Amniotic epithelial cell (primary cell): ENCODE measurements at places on chromosomes 11 and 22.

DNA sequence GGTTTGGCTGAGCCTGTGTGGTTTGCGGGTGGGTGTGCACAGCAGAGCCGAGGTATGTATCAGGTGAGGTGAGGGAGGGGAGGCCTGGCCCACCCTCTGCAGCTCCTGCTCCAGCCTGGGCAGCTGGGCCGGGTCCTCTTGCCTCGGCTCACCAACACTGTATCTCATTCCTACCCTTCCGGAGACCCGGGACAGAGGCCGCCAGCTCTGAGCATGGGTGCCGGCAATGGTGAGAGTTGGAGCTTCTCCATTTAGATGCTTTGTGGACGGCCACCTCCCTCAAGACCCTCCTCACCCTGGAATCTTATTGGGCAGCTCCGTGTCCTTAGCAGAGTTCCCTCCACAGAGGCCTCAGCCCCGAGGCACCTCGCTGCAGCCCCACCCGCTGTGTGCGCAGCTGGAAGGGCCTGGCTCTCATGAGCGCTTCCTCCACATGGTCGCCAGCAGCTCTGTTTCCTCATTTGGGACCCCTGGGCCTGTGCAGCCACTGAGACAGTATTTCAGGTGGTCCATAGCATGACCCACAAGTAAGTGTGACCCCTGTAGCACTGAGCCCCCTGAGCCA is 55.7 kb downstream of the ANO1 start:
- no peak for DNase-seq

GRCh38 chr11:114027926-114028325 is 31.6 kb upstream of the ZBTB16 start:
- peak; percentile 14 for DNase-seq

- DNase-seq: peak; percentile 58
Observed at GRCh38 chr22:22565981-22566380, 6.9 kb upstream of the PRAME start.

DNA sequence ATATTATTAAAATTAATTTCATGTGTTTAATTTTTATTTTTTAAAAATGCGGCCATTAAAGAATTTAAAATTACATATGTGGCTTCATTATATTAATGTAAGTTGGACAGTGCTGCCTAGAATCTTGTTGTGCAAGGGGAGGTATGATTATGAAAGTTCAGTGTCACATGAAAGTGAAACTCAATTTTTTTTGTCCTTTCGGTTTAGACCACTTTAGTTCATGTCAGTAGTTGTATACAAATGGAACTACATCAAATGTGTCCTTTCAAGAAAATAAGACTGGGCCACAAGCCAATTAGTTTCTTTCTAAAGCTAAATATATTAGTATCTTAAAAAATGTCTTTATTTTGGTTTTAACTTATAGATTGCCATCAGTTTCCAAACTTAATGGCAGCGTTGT is 35.7 kb downstream of the TBCEL start:
- no peak for DNase-seq

DNA sequence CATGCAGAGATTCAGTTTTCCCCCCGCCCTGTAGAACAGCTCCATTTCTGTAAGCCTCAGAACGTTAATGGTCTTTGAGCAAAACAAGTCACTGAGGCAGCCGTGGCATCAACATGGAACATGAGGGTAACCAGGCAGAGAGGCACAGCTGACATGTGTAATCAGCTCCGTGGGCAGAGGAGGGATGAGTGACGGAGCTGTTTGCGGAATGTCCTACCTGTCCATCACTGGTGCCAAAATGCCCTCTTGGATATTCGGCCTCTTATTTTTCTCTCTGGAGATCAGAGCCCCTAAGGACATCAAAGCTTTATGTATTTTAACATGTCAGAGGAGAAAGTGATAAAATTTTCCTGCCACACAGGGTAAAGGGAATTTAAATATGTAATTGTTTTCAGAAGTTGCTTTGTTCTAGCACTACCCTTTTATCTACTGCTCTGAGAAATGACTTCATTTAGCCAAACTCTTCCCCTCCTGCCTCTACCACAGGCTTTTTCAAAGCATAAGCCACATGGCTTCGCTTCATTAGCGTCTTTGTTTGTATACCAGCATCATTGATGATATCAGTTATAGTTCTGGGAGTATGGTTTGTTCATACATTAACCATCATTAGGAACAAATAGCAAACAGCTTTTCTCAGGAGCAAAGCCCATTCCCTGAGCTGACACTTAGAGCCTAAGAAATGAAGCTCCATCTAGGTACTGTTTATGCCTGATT is 32.9 kb downstream of the C11orf71 start:
- no peak for DNase-seq

GRCh38 chr11:94537031-94537600 is 6.6 kb upstream of the FUT4 start:
- peak; percentile 77 for DNase-seq

- no peak for DNase-seq
Observed at GRCh38 chr11:35734669-35735410, 72.3 kb downstream of the TRIM44 start.

GRCh38 chr11:73085189-73085875 is 56.8 kb downstream of the FCHSD2 start:
- DNase-seq: peak; percentile 79
